ENCODE measurements at places on chromosomes 7 and 10.

DNA sequence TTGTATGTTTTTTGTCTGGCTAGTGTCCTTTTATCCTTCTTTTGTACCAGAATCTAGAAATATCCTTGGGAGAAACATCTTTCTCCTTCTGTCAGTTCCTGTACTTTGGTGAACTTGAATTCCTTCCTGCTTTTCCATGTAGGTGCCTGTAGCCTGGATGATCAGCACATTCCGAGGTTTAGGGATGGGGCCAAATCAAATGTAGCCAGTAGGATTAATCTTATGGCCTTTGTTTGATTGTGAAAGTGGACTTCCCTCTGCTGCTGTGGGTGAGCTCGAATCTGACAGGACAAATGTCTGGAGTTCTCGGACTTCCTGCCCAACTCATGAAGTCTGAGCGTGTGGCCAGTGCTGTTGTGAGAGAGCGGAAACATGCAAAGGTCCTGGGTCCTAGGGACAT is 33.2 kb upstream of the NAMPT start:
- DNase-seq, result no peak

- no peak for DNase-seq
Measured at GRCh38 chr10:115525141-115525540, 432.0 kb downstream of the ATRNL1 start.

DNA sequence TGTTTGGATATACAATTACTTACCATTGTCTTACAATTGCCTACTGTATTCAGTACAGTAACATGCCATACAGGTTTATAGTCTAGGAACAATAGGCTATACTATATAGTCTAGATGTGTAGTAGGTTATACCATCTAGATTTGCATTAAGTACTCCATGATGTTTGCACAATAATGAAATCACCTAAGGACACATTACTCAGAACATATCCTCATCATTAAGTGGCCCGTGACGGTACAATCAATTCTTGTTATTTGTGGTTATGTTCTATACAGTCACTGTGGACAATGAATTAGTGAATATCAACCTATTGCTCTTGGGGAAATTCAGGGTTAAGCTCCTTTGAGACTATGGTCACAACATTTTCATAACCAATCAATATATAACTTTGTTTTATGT is 75.6 kb downstream of the MICU1 start:
- no peak for DNase-seq

DNA sequence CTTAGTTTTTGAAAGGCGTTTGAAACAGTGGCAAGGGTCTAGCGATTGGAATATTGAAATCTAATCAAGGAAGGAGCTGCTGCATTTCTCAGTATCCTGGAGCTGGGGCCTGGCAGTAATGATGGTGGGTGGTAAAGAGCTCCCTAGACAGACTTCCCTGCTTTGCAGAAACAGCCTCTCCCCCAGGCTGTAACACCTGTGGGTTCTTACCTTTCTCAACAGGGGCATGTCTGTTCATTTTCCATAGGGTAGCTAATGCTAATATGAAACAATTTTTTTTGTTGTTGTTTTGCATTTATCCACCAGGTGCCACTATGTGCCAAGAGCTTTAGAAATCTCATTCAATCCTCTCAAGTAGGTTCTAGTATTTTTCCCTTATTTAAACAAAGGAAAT is 345.5 kb downstream of the REEP3 start:
- DNase-seq, result no peak

DNA sequence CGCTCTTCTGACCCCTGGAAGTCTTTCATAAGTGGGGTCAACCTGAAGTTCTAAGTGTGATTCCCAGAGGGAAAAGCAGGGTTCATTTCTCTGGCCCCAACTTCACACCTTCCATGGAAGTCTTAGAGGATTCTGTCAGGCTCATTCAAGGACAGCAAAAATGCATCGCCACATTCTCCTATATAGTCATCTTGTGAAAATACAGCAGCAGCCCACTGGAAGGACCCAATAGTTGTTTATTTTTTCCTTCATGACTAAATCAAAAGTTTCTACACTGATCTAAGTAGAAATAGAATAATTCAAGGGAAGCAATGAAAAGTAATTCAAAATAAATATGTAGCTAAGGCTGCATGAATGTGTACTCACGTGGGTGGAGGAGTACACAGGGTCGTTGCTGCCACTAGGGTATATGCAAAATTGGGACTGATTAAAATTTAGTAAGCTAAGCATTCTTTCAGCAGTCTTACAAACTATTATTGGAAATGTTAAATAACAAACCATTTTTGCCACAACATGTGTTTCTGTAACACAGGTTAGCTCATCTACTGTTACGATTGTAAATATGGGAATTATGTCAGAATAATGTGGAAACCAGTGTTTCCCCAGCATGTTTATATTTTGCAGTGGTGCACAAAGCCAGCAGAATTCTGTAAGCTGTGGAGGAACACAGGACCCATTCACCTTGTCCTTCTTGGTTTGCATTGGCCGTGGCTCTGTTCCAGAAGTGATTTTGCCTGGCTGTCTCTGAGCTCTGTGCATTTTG is 33.5 kb downstream of the EEPD1 start:
- no peak for DNase-seq

DNA sequence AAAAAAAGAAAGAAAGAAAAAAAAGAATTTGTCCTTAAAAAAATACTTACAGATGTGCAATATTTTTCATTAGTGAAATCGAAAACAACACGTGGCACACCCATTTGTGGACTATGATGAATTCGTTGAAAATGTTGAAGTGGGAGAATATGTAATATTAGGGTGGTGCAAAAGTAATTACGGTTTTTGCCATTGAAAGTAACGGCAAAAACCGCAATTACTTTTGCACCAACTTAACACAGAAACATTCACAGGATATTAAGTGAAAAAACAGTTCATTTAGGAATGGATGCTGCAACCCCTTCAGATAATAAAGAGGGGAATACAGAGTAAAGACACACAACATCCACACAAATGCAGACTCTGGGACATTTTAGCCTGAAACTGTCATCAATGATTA is 96.0 kb downstream of the CALN1 start:
- DNase-seq, result no peak

DNA sequence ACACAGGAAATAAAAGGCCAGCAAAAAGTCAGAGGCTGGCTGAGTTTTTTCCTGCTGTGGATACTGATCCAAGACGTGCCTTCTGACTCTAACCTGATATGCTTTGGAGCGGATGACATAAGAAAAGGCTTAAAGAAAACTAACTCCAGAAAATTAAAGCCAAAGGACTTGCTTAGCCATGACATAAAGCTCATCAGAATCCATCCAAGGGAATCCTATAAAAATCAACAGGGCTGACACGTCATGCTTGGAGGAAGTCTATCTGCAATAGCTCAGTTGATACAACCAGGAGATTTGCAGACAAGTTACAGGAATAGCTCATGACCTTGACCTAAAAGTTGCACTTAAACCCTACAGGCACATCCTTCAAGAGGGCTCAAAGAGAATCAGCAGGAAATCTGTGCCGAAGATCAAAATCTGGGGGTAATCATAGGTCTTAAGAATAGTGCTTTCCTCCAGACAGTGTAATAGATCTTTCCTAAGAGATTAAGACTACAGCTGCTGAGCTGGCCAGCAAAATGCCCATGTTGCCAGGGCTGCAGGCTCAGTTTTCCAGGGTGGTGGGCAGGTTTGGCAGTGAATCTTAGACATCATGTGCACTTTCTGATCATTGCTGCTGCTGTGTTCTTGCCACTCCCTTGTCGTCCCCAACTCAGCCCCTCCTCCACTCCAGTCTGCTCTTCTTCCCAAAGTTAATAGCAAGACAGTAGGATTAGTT is 111.5 kb upstream of the SVIL start:
- DNase-seq, result no peak

GRCh38 chr7:112646783-112647182 is 143.4 kb downstream of the TMEM168 start:
- no peak for DNase-seq

GRCh38 chr7:107777702-107778101 is 25.3 kb downstream of the SLC26A3 start:
- DNase-seq, result no peak
